ENCODE measurements at places on chromosomes 12 and 14.

DNA sequence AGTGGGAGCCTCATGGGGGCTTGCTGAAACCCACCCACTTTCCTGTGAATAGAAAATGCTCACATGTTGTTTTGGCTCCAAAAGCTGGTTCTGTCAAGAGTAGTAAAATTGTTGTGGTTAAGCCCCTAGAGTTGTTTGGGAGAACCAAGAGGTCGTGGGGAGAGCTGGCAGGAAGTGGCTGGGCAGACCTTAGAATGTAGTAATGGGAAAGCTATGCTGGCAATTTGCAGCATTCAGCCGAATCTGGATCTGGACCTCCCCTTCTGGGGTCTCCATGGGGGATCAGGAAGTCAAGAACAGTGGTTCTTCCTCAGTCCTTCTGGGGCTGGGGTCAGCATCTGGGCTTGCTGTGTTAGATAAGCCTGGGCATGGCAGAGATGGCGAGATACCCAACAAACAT, 150.6 kb upstream of the TBX3 start:
- DNase-seq = peak; percentile 31

GRCh38 chr14:96926001-96926400, 128.8 kb downstream of the VRK1 start:
- no peak for DNase-seq

DNA sequence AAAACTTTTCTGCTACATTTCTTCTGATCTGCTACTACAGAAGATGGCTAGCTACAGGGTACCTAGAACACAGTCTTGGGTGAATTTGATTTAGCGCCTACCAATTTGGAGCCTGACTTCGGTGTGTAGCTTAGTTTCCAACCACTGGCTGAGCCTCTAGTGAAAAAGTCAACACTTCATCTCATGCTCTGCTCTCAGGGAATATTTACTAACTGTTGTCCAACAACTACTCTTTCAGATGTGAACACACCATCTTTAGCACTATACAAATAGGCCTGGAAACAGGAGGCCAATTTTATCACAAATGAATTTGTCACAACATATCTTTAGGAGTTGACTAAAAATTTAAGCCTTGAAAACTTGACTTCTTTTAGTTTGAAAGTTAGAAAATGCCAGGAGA, 167.9 kb downstream of the NELL2 start:
- no peak for DNase-seq

DNA sequence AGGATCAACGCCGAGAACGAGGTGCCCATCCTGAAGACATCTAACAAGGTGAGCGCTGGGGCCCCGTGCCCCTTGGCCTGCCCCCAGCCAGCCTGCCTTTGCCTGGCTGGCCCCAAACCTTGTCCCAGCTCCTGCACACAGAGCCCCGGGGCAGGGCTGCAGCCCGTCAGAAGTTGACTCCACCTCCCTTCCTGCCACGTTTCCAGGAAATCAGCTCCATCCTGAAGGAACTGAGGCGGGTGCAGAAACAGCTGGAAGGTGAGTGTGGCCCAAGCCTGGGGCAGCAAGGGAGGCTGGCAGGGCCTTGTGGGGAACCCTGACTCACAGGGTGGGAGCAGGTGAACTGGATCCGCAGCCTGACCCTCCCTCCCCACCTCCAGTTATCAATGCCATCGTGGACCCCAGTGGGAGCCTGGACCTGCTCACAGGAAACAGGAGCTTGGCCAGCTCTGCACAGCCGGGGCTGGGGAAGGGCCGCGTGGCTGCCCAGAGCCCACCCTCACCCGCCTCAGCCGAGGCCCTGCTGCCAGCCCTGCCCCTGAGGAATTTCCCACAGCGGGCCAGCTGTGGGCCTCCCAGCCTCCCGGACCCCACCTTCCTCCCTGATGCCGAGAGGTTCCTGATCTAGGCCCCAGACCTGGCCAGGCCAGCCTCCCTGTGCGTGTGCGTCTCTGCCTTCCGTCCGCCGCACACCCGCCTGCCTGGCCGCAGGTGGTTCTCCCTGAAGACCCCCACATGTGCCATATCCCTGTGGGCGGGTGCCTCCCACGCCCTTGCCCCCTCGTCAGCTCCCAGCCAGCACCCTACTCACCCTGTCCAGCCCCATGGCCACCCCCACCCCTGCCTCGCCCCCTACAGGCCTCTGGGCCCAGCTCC, 29.5 kb downstream of the CEP170B start:
- DNase-seq = no peak

DNA sequence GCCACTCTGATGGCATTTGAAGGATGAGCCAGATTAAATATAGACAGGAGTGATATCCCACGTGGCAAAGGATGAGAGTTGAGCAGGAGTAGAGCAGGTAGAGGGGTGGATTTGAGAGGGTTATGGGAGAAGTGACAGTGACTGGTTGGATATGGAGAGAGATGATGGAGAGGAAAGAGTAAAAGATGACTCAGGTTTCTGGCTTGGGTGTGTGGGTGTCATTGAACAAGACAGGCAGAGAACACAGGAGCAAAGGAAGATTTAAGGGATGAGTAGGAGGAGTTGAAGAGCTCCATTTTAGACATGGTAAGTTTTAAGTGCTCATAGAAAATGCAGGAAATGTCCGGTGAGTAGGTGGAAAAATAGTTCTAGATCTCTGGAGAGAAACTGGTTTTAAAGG, 136.9 kb downstream of the EGLN3 start:
- DNase-seq = peak; percentile 49

DNA sequence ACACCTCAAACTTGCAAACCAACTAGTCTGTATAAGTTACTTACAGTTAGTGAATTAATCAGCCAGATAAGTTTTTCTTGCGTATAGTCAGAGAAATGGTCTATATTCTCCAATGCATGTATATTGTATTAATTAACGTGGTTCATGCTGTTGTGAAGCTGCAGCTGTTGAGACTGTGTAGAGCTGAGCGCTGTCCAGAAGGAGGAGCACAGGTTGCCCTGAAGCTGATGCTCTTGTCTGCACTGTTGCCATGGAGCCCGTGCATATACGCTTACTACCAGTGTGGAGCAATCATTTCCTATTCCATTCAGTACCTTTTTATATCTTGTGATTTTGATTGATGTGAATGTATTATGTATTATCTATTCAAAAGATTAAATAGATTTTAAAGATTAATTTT, 74.3 kb upstream of the ARID2 start:
- no peak for DNase-seq

GRCh38 chr12:109723311-109723881, 9.8 kb downstream of the FAM222A start:
- no peak for DNase-seq

DNA sequence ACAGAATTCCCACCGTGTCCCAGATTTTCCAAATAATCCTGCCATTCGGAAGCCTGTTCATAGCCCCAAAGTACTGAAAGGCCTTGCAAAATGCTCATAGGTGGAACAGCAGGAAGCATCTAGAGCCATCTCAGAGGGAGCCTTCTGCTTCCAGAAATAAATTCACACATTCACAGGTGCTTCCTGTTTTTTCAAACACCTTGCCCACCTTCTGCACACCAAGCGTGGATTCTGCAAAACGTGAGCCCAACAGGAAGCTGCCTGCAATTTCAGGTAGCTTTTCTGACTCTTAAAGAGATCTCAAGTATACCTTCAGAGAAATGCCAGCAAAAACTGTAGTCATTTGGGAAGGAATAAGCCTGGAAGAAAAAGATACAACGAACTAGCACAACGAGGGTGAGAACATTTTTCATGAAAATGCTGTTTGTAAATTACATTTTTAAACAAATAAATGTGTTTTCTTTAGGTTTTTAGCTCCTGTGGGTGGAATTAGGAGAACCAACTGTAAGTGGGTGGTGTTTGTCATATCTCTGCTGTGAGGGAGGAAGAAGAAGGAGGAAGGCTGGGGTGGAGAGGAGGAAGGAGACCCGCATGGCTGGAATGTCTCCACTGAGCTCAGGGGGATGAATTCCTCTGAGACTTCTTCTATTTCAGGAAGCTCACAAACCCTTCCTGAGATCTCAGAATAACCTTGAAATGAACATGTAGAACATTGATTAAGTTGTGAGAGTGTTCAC, at the start of gene IFNG-AS1:
Gene IFNG-AS1, plus strand, starts transcription at position 264 of the 737 bp plus-strand sequence.
- no peak for DNase-seq

GRCh38 chr14:85572011-85572410, 42.1 kb downstream of the FLRT2 start:
- DNase-seq = no peak

DNA sequence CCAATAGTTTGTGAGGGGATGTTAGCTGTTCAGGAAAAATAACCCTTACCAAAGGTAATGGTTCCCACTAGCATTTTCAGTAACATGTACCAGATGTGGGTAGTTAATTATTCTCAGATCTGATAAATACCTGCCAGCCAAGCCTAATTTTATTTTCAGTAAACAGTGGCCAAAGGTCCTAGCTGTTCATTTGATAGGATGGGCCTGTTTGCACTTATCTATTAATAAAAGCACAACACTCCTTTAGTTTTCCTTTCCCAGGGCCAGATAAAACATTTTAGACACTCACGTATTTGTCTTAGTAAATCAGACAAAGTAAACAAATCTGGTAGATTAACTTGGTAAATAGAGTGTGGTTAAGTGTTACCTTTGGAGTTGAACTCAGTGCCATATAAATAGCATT, 345.1 kb downstream of the RAD51B start:
- no peak for DNase-seq

GRCh38 chr14:60757567-60758002, 23.0 kb downstream of the MNAT1 start:
- DNase-seq = peak; percentile 82

GRCh38 chr14:59275668-59276067, 87.2 kb downstream of the DAAM1 start:
- DNase-seq = peak; percentile 95

GRCh38 chr14:45201905-45202304, 51.1 kb downstream of the MIS18BP1 start:
- peak; percentile 29 for DNase-seq

GRCh38 chr14:51681411-51681810, 29.7 kb downstream of the FRMD6 start:
- DNase-seq = no peak

GRCh38 chr14:64218344-64219240, 75.6 kb downstream of the ESR2 start:
- DNase-seq = no peak

GRCh38 chr12:119942386-119942785, 46.6 kb upstream of the BICDL1 start:
- no peak for DNase-seq

DNA sequence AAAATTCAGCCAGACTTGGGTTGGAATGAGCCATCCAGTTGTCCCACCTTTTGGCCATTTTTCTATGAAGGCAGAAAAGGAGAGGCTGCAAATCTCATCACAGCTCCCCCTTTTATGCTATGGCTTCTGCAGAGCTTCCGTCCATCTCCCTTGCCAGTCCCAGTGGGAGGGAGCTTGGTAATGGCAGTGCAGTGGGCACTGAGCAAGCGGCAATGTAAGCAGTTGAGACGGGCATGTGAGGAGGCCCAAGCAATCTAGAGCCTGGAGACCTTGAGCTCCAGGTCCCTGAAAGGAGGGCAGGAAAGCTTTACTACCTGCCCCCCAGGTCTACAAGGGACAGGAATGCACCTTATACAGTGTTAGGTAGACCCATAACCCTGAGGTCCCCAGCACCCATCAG, 73.1 kb downstream of the CRACR2A start:
- DNase-seq = no peak

DNA sequence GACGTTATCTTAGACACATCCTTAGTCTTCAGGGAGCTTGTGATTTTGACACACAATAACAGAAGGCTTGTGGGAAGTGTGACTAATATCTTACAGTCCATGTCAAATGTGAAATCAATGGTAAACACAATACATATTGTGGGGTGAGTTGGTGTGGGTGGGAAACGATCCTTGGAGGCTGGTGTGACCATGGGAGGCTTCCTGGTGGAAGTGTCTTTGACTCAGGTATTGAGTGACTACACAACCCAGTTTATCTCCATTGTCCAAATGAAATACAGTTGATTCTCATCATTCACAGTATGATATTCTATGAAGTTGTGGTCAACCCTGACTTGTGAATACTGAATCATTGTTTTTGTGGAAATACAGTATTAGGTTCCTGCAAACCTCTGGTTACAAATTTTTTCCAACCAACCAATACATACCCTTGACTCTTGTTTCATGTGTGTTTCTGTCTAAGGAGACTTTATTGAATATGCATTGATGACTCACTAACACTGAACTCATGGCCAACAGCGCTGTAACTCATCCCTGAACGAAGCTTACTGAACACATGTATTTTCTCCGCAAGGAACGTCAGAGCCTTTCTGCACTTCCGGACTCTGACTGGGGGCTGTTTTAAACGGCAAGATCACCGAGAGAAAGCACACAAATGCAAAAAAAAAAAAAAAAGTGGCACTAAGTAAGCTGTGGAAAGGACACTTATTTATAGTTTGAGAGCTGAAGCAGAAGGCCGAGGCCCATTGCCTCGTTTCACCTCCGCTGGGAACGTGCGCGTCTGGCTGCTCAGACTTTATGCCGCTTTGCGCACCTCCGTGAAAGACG, 59.0 kb downstream of the CLMN start:
- peak; percentile 66 for DNase-seq

DNA sequence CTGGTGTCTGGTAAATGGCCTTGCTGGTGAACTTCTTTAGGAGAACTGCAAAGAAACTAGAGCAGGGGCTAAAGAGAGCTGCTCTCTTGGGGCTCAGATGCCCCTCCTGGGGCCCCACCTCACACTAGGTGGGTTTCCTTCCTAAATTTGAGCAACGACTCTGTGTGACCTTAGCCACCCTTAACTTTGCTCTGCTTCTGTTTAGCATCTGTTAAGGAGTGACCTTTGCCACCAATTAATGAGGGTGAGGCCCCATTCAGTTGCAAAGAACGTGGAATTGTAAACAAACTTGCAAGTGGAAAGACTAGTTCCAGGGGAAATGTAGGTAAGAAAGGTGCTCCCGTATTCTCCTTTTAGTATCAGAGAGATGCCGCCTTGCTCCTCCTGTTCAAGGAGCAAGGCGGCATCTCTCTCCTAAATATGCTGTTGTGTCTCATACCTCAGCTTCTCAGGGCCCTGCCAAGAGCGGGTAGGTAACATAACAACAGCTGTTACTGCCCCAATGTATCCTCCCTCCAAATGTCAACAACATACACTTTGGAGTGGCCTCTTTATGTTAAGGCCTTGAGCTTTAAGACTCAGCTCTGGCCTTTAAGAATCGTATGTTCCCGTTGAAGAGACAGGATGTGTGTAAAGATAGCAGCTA, 77.6 kb upstream of the FUT8 start:
- no peak for DNase-seq

GRCh38 chr14:52313903-52314594, at the start of gene PTGER2:
PTGER2 (plus strand) TSS chr14:52314312; CDS start chr14:52314549, 237 bp downstream.
- DNase-seq = peak; percentile 97

- DNase-seq = no peak
Observed at GRCh38 chr14:95520346-95520745, 3.9 kb upstream of the SYNE3 start.

- peak; percentile 86 for DNase-seq
Observed at GRCh38 chr14:103619057-103619456, 10.0 kb upstream of the KLC1 start.

DNA sequence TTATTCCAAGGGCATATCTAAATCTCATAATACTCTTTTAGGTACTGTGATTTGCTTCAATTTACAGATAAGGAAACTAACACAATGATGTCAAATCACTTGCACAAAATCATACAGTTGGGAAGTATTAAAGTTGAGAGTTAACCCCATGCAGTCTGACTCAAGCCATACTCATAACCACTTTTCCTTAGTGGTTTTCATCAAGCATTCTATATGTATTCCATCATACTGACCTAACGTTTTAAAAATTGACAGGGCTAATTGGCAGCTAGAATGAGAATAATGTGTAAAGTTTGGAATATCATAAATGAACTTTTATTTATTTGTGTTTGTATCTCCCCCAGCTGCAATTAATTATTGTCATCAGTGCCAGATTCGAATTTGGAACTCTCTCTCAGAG, 20.9 kb downstream of the PUS7L start:
- DNase-seq = peak; percentile 67
